Muscle of leg (tissue), 16 donors: ENCODE measurements at places on chromosomes 13 and 19. TPM values are rescaled to one million over a fixed set of nuclear protein-coding genes. Genes with fewer than 3 reads are reported as not detected.

The ELSPBP1 gene
- total RNA-seq: not detected

The CGB7 gene
- 0.53 TPM for total RNA-seq

- H3K27ac ChIP-seq: no peak overlapping the region
- H3K4me1 ChIP-seq: no peaks in the 10 kb centered on the region
- H3K27me3 ChIP-seq: peaks cover 12% of the 10 kb centered on the region
Measured at GRCh38 chr13:113781571-113781970, 22.5 kb downstream of the TMEM255B start.

The MISP gene
- total RNA-seq: 0.09 TPM

DNA sequence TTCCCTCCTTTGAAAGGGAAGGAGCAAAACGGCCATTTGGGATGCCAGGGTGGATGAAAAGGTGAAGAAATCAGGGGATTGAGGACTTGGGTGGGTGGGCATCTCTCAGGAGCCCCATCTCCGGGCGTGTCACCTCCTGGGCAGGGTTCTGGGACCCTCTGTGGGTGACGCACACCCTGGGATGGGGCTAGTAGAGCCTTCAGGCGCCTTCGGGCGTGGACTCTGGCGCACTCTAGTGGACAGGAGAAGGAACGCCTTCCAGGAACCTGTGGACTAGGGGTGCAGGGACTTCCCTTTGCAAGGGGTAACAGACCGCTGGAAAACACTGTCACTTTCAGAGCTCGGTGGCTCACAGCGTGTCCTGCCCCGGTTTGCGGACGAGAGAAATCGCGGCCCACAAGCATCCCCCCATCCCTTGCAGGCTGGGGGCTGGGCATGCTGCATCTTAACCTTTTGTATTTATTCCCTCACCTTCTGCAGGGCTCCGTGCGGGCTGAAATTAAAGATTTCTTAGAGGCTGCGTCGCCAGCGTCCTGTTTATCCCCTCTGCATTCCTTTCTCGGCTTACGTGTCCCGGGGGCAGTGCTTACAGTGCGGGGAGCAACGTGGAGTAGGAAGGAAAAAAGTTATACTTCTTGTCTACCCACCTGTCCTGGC lies 15.2 kb upstream of the S1PR4 start:
- no peaks in the 10 kb centered on the region for H3K36me3 ChIP-seq
- no peaks in the 10 kb centered on the region for H3K4me1 ChIP-seq
- H3K4me3 ChIP-seq: no peak overlapping the region
- no peak overlapping the region for H3K27ac ChIP-seq
- peak; percentile 66 for DNase-seq
- H3K27me3 ChIP-seq: no peaks in the 10 kb centered on the region

The KLC3 gene
- total RNA-seq: 0.09 TPM

DNA sequence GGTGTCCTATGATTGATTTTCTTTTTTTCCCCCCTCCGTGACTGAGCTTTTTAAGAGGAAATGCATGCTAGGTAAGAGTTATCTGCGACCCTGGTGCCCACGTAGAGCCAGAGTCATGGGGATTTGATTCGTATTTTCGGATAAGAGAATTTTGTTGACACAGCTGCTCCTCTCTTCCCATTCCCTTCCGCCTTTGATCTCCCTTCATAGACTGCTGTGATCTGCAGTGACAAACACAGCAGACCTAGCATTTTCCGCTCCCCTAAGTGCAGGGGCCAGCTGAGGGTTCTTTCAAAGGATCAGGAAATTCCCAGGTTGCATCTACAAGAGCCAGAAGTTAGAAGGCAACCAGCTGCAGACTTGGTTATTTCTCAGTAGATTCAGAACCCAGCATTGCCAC lies 70.5 kb downstream of the ZNF568 start:
- H3K27me3 ChIP-seq: no peaks in the 10 kb centered on the region
- peak overlapping the region; percentile 20 for H3K27ac ChIP-seq
- DNase-seq: no peak
- H3K36me3 ChIP-seq: peaks cover 11% of the 10 kb centered on the region

DNA sequence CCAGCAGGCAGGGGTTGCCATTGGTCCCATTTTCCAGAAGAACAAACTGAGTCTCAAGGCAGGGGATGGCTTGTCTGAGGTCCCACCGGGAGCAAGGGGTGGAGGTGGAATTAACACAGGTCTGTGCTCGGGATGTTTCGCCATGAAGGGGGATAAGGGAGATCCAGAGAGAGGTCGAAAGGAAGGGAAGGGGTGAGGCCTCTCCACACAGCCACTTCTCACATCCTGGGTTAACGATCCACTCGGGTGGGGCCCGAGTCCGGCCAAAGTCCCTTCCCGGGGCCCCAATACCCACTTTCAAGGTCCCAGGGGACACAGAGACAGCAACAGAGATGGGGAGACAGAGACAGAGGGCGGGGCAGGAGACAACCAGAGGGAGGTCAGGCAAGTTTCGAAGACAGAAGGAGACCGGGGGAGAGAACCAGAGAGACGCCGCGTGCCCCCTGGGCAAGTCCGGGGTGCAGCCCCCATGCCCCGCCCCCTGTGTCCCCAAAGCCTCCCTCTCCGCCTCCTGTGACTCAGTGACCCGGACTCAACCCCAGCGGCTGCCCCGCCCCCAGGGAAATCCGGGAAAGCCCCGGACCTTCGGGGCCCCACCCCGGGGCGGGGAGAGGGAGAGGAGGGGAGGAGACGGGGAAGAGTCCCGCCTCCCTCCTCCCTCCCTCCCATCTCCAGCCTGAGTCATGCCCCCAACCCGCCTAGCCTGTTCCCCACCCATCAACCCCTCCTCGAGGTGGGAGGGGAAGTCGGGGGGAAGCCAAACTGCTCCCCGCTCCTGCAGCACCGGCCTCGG lies 1.4 kb upstream of the BCL3 start:
- no peaks in the 10 kb centered on the region for H3K27me3 ChIP-seq
- DNase-seq: peak; percentile 97
- H3K27ac ChIP-seq: peak overlapping the region; percentile 84
- H3K4me3 ChIP-seq: peak overlapping the region; percentile 32
- H3K4me1 ChIP-seq: peaks cover 60% of the 10 kb centered on the region

DNA sequence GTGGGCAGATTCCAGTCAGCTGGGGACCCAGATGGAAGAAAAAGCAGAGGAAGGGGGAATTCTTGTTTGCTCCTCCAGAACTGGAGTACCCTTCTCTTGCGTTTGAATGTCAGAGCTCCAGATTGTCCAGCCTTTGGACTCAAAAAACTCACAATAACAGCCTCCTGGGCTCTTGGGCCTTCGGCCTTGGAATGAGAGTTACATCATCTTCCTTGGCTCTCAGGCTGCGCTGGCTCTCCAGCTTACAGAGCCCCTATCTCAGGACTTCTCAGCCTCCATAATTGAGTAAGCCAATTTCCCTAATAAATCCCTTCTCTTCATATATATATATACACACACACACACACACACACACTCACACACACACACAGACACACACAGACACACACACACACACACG lies 1215.7 kb upstream of the SLC10A2 start:
- H3K4me1 ChIP-seq: no peaks in the 10 kb centered on the region
- no peaks in the 10 kb centered on the region for H3K36me3 ChIP-seq
- H3K27me3 ChIP-seq: no peaks in the 10 kb centered on the region
- no peak overlapping the region for H3K4me3 ChIP-seq
- H3K27ac ChIP-seq: no peak overlapping the region

DNA sequence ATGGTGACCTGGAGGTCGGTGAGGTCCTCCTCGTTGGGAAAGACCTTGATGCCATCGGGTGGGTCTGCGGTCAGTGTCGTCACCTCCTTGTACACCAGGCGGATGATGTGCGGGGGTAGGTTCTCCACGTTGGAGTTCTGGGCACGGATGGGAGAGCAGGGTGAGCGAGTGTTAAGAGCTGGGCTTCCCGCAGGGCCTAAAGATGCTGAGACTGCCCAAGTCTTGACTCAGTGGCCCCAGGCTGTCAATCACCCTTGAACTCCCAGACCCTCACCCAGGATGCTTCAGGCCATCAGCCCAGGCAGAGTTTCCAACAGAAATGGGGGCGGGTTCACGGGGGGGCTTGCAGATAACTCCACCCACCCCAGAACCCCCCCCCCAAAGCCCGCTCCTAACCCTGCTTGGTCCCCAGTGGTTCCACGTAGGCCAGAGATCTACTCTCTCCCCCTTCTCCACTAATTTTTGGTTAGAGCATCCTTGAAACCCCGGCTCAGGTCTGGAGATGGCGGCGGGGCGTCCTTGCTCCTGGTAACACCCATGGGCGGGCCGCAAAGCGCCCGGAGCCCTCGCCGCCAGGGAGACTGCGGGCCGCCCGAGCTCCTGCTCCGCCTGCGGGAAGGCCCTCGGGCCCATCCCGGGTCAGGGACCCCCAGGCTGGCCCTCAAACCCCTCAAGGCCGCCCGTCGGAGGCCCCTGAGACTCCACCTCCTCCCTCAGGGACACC lies 600 bp downstream of the UBE2S start:
- H3K4me1 ChIP-seq: peaks cover 25% of the 10 kb centered on the region
- H3K4me3 ChIP-seq: peak overlapping the region; percentile 73
- peaks cover 38% of the 10 kb centered on the region for H3K36me3 ChIP-seq
- no peaks in the 10 kb centered on the region for H3K27me3 ChIP-seq
- peak overlapping the region; percentile 88 for H3K27ac ChIP-seq

DNA sequence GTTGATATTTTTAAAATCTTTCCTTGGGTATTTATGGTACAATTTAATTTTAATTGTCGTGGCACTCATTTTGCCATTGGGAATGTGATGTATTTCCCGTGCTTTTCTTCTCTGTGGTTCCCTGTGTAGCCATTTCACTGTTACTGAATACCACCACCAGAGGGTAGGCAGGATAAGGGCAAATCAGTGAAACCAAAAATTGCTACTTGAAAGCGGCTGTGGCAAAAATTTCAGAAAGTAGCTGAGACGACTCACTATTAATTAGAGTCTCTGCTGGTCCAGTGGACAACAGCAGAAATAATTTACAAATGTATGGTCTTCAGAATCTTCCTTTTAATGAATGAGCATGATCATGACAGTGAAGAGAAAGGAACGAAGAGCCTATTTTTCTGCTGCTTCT lies 34.4 kb upstream of the MIR17HG start:
- H3K36me3 ChIP-seq: no peaks in the 10 kb centered on the region
- H3K27me3 ChIP-seq: no peaks in the 10 kb centered on the region
- H3K27ac ChIP-seq: no peak overlapping the region
- peak; percentile 38 for DNase-seq

DNA sequence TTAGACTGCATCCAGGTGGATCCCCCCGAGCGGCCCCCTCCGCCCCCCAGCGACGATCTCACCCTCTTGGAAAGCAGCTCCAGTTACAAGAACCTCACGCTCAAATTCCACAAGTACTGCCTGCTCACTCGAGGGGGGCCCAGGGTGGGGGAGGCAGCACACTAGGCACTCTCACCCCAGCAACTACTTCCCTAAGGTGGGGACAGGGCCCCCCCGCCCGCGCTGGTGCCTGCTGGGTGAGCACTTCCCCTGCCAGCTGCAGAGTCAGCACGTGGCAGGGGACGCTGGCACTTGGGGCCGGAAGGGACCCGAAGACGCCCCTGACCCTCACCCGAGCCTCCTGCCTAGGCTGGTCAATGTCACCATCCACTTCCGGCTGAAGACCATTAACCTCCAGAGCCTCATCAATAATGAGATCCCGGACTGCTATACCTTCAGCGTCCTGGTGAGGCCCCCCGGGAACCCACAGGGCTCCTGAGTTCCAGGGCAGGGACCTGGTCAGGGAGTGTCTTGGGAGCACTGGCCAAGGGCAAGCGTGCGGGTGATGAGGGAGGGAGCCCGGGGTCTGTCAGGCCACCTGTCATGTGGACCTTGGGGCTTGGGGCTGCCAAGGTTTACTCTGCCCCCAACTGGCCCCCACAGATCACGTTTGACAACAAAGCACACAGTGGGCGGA lies 5.2 kb downstream of the MCOLN1 start:
- H3K27me3 ChIP-seq: no peaks in the 10 kb centered on the region
- no peak overlapping the region for H3K4me3 ChIP-seq

- DNase-seq: no peak
- H3K27me3 ChIP-seq: no peaks in the 10 kb centered on the region
- no peaks in the 10 kb centered on the region for H3K4me1 ChIP-seq
Measured at GRCh38 chr13:53873558-53873957, 844.9 kb downstream of the OLFM4 start.

- no peak overlapping the region for H3K4me3 ChIP-seq
- peak; percentile 4 for DNase-seq
- no peaks in the 10 kb centered on the region for H3K27me3 ChIP-seq
- no peaks in the 10 kb centered on the region for H3K36me3 ChIP-seq
- no peak overlapping the region for H3K27ac ChIP-seq
Measured at GRCh38 chr19:29001597-29002245, 211.2 kb downstream of the UQCRFS1 start.

The SCN1B gene
- 3.2 TPM for total RNA-seq

DNA sequence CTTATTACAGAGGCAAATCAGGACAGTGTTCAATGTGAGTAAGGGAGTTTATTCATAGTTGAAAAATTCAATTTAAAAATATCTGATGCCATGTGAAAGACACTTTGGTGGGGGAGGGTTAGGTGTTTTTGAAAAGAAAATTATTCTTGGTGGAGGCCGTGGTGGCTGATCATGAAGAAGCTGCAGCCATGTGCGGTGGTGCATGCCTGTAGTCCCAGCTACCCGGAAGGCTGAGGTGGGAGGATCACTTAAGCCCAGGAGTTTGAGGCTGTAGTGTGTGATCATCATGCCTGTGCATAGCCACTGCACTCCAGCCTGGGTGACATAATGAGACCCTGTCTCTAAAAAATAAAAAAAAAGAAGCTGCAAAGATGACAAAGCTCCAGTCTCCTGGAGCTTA lies 28.6 kb downstream of the WDFY2 start:
- H3K27me3 ChIP-seq: no peaks in the 10 kb centered on the region
- no peaks in the 10 kb centered on the region for H3K36me3 ChIP-seq
- H3K4me3 ChIP-seq: no peak overlapping the region
- DNase-seq: no peak
- H3K27ac ChIP-seq: no peak overlapping the region
- H3K4me1 ChIP-seq: no peaks in the 10 kb centered on the region

GRCh38 chr13:21075011-21075378 lies 13.6 kb upstream of the LATS2 start:
- H3K36me3 ChIP-seq: no peaks in the 10 kb centered on the region
- DNase-seq: peak; percentile 60
- peaks cover 14% of the 10 kb centered on the region for H3K4me1 ChIP-seq
- H3K27ac ChIP-seq: peak overlapping the region; percentile 88

The URAD gene
- not detected for total RNA-seq

DNA sequence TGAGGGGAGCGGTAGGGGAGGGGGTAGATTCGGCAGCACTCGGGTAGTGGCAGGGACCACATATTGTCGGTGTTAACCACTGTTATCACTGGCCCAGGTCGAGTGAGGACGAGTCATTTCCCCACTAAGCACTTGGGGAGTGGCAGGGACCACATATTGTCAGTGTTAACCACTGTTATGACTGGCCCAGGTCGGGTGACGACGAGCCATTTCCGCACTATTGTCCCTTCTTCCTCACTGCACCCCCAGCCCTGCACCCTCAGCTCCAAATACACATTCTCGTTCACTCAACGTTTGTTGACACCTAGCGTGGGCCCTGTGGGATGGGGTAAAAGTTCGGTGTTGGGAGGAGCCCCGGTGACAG lies 467 bp upstream of the CLN5 start:
- peak overlapping the region; percentile 85 for H3K4me3 ChIP-seq
- H3K36me3 ChIP-seq: peaks cover 4% of the 10 kb centered on the region
- no peak for DNase-seq
- H3K27me3 ChIP-seq: no peaks in the 10 kb centered on the region

DNA sequence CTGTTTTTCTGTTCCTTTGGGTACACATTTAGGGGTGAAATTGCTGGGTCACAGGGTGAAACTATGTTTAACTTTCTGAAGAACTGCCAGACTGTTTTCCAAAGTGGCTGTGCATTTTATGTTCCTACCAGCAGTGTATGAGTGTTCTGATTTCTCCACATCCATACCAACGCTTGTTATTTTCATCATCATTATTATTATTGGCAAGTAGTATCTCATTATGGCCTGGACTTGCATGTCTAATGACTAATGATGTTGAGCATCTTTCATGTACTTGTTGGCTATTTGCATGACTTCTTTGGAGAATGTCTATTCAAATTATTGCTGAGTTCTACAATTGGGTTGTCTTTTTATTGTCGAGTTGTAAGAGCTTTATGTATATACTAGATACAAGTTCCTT lies 321.8 kb upstream of the HTR2A start:
- no peak for DNase-seq
- H3K27me3 ChIP-seq: no peaks in the 10 kb centered on the region
- no peaks in the 10 kb centered on the region for H3K36me3 ChIP-seq
- no peak overlapping the region for H3K4me3 ChIP-seq
